Naive thymus-derived CD4-positive, alpha-beta T cell (primary cell): ENCODE measurements at places on chromosomes 6 and 20.

DNA sequence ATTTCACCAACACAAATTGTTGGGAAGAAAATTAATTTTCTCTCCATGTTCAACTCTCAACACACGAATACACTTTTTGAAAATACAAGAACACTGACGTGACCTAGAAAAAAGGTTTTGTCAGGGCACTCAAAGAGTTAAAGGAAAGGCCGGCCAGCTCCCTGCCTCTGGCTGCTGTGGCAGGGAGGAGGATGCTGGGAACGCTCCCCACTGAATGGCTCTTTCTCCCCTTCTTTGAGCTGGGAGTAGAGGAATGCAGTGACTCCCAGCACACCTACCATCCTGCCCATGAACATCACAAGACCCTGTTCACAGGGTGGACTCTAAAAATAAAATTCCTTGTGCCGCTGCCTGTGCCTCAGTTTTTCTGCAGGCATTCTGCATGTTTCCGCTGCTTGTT is 47.0 kb downstream of the MAP3K5 start:
- no peak for DNase-seq

- DNase-seq, result no peak
Observed at GRCh38 chr20:57040924-57041323, 225.5 kb downstream of the BMP7 start.

GRCh38 chr6:129110690-129111343 is 227.9 kb downstream of the LAMA2 start:
- DNase-seq, result no peak

DNA sequence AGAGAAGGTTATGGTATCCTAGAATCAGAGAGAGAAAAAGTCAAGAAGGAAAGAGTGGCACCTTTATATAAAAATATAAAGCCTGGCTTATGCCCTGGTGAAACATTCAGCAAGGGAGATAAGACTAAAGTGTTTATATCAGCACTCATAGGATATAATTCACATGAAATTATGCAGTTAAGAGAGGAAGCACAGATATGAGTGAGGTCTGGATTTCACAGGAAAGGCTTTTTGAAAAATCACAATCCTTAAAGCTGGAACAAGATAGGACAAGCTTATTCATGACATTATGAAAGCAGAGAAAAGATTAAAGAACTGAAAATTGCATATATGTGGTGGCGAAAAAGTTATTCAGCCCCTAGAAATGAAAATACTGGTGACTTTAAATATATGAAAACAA is 181.2 kb upstream of the FLRT3 start:
- DNase-seq, result no peak

GRCh38 chr6:152573762-152574161 is 63.4 kb downstream of the SYNE1 start:
- DNase-seq, result no peak

- DNase-seq, result no peak
Observed at GRCh38 chr20:63095718-63096654, 89.2 kb upstream of the BHLHE23 start.

DNA sequence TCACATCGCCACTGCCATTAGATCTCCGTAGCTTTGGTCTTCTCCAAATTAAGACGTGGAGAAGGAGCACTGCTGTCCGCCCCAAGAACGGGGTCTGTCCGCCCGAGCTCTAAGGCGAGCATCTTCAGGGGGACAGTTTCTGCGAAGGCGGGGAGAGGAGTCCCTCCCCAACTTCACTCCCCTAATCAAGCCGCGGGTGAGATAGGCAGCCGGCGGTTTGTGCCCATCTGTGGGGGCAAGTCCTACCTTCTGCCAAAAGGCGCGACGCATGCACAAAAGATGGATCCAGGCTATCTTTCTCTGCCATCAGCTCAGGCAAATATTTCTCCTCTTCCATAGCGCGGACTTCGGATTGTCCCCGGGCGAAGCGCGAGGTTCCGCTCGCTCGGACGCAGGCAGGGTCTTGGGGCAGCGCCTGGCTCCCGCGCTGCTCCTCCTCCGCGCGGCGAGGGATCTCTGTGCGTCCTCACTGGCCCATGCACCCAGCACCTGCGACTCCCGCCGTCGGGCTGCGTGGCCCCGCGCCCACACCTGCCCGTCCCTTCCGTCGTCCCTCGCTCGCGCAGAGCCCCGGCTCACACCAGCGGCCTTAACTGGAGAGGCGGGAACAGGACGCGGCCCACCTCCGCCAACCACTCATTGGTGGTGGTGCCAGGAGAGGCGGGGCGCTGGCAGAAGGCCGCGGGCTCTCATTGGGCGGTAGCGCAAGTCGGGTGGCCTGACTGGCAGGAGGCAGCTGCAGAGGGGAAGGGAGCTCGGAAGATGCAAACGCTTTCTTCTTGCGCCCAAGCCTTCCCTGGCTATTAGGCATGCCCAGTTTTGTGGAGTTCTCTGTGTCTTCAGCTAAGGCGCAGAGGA is at the start of gene KHDRBS2:
TSS of gene KHDRBS2 (minus strand) at position 614 of the 858 bp plus-strand sequence.
- DNase-seq, result no peak

DNA sequence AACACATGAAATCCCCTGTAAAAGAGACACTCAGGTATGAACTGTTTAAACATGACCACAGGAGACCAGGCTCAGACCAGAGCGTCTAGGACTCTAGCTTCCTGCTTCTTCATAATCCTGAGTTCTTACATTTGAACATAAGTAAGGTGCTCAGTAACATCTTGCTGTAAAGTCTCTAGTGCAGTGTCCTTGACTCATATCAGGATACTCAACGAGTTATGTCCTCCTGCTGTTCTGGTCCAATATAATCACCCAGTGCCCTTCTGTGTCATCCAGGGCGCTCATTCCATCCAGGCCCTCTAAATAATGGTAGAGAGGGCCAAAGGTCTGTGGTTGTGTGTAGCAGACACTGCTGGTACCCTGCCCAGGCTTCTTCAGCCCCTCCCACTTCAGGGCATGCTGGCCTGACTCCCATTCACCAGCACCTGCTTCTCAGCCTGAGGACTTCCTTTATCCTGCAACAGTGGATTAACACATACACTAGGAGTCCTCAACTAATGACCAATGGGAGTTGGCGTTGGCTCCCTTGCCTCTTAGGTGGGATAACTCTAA is 66.8 kb upstream of the MOCS1 start:
- DNase-seq, result no peak

DNA sequence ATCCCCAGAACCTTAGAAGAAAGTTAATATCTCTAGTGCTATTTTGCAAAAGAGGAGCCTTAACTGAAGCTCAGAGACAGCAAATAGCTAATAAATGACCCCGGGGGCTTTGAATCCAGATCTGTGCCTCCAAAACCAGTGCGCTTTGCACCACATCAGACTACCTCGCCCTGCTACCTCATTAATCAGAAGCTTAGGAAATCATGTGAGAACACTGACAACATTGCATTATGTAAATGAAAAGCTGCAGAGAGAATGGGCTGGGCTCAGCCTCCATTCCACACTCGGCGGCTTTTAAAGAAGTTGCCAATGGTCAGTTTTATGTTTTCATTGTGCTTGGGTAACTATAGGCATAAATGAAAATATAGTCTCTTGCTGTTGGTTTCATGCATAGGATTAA is 54.0 kb upstream of the STMND1 start:
- DNase-seq, result no peak

- DNase-seq, result no peak
Observed at GRCh38 chr20:25136056-25136455, 54.1 kb upstream of the VSX1 start.

GRCh38 chr20:57501461-57502335 is 23.2 kb downstream of the CTCFL start:
- no peak for DNase-seq

DNA sequence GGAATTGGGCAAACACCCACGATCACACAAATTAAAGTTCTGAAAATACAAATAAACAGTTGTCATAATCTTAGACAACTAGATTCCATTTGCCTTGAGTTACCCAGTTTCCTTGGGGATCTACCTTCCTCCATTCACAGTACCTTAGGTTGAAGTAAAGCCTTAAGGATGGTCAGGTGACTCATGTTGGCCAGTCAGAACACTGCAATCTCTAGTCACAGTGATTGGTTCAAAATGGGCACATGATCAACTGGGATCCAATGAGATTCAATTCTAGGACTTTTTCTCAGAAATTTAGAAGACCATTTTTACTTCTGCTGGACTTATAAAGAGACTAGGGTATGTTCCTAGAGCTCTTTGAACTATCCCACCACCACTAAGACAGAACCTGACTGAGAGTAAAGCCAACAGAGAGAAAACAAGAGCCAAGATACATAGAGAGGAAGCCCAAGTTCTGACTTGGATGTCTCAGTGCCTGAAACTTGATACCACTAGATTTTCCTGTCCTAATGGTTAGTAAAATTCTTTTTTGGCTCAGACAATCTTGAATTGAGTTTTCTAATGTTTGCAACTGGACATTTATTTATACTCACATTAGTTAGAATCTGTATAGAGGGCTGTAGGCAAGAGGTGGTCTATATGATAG is 8.6 kb upstream of the CLIC5 start:
- no peak for DNase-seq

DNA sequence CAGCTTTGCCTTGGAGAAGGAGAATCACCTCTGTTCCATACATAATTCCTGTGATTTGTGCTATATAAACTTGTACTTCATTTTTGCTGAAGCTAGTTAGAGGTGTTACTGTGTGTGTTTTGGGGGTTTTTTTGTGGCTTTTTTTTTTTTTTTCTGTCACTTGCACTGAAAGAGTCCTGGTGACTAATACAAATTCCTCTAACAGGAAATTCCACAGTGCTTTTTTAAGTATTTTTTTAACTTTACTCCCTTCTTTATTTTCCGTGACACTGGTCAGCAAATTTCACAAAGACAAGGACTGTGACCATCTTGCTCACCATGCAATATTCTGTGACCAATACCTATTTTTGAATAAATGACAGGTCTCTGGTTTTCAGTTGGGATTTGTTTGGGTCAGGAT is 110.5 kb downstream of the ISM1 start:
- DNase-seq, result no peak

GRCh38 chr6:117677553-117678141 is 2.4 kb downstream of the NUS1 start:
- DNase-seq, result no peak

DNA sequence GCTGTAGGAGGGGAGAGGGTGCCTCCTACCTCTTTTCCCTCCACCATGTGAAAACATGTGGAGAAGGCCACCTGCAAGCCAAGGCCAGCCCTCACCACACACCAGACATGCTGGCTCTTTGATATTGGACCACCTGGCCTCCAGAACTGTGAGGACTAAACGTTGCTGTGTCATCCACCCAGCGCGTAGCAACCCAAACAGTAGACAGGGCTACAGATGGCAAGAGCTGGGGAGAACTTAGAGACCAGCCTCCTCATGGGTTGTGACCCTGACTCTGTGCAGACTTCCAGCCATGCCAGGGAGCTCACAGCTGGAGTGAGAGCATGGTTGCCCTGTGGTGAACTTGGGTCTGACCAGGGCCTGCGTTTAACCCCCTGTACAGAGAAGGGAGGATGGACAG is 195.9 kb upstream of the CST7 start:
- DNase-seq, result no peak

DNA sequence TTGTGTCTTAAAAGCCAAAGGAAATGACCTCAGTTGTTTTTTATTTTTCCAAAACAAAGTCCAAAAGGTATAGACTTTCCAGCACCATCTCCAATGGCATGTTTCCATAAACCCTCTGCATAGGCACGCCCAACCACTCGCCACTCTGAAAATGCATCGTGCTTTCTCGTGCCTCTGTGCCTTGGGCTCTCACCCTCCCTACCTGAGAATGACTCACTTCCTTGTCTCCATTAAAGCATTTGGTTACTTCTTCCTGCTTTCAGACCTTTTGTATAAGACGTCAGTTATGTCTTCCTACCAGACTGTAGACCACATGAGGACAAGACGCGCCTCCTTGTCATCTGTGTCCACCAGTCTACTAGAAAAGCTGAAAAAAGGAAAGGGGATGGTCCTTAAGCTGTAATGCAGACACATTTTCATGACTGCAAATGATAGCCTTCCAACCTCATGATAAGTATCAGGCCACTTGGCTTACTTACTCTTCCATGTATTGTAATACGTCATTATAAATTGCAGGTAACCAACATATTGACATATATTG is 61.2 kb upstream of the CDYL start:
- DNase-seq, result no peak

DNA sequence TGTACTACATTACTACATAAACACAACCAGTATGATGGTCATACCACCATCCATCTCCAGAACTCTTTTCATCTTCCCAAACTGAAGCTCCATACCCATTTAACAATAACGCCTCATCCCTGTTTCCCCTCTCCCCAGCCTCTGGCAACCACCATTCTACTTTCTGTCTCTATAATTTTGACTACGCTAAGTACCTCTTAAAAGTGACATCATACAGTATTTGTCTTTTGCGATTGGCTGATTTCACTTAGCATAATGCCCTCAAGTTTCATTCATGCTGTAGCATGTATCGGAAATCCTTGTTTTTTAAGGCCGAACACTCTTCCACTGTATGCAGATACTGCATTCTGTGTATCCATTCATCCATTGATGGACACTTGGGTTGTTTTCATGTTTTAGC is 29.7 kb downstream of the GABRR1 start:
- DNase-seq, result no peak

- DNase-seq, result no peak
Observed at GRCh38 chr6:70700922-70701876, 33.5 kb downstream of the SMAP1 start.

DNA sequence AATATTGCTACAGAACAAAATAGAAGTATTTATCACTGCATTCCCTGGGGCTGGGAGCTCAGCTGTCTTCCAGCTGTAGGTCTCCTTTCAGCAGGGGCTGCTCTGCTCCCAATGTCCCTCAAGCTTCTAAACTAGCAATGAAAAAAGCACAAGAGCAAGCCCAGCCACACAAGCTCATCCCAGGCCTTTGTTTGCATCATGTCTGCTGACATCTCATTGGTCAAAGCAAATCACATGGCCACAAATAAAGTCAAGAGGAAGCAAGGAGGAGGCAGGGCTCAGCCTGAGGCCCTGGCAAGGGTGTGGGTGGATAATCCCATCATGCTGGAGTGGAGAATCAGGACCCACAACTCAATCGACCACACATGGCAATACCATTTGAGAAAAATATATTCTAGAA is 2.2 kb upstream of the BFSP1 start:
- DNase-seq, result no peak

DNA sequence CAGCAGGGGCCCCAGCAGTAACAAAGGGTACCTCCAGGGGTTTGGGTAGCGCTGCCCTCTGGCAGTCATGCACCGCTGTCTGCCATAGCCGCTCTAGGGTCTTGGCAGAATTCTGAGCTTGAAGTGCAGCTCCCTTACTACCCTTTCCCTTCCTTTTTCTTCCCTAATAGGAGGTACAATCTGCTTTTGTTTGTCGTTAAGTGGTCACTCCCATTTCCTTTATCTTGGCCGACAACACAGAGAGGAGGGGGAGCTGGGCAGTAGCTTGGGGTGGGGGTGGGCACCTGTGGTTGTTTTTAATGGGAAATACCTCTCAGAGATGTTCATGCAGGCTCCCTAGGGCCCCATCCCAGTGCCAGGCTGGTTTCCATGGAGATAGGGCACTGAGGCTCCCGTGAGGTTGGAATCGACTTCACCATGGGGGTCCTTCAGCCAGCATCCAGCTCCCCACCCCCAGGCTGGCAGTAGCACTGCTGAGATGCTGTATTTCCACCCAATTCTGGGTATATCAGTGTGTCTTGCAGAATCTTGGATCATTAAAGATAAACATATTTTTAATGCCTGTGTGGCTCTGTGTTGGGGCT is 18.6 kb downstream of the CCDC167 start:
- no peak for DNase-seq

GRCh38 chr6:11163932-11164331 is 52.4 kb upstream of the ERVFRD-1 start:
- no peak for DNase-seq

GRCh38 chr20:5688431-5688972 is 61.7 kb upstream of the SHLD1 start:
- DNase-seq, result no peak

GRCh38 chr6:43666196-43666920 is 21.2 kb downstream of the MRPS18A start:
- DNase-seq, result no peak

- no peak for DNase-seq
Observed at GRCh38 chr6:10210052-10210451, 204.8 kb downstream of the TFAP2A start.
